ENCODE measurements at places on chromosomes 7 and 10. TPM values are rescaled to one million over a fixed set of nuclear protein-coding genes. Genes with fewer than 3 reads are reported as not detected.
A peak's percentile ranks its signal among the peaks of the same experiment; 100 is the strongest.

The INSIG1 gene
- 6.6 TPM for polyA plus RNA-seq

The SPDYE2B gene
- not detected for polyA plus RNA-seq

The ERVW-1 gene
- not detected for polyA plus RNA-seq

DNA sequence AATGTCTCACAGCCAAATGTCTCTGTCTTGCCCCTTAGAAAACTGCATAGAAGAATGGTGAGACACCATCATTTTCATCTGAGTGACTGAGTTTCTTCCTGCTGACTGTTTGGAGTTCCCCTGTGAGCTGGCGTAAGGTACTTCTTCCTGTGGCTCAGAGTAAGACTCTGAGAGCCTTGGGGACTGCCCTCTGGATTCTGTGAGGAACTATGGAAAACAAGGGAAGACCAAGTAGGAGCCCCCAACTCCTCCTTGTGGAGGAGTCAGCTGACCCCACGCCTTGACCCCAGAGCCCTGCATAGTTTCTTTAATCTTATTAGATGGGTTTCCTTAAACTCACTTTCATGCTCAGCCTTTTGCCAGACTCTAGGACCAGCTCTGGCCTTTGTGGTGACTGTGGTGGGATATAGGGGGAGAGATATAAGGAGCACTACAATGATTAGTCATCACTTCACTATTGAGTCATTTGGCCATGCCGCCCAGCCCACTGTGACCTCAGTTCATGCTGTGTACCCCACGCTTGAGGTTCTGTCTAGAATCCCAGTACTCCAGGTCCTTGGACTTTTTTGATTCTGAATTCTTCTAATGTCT, 51.8 kb upstream of the FAM133B start:
- peaks cover 50% of the 10 kb centered on the region for H3K4me1 ChIP-seq
- H3K27me3 ChIP-seq, result no peaks in the 10 kb centered on the region
- H3K4me3 ChIP-seq, result no peak overlapping the region
- H3K36me3 ChIP-seq, result peaks cover 18% of the 10 kb centered on the region
- no peak for DNase-seq

- H3K27ac ChIP-seq, result no peak within 1 kb of the TSS
- no peak within 1 kb of the TSS for H3K4me3 ChIP-seq
- H3K27me3 ChIP-seq, result no peaks in the 10 kb centered on the region
- H3K4me1 ChIP-seq, result no peaks in the 10 kb centered on the region
- DNase-seq, result peak; percentile 14
Measured at GRCh38 chr10:5196702-5197113, at the start of gene AKR1C4. Gene AKR1C4 (plus strand): TSS chr10:5196837. CDS start chr10:5196868, 31 bp downstream.

GRCh38 chr7:157907091-157907490, 570.3 kb downstream of the DNAJB6 start:
- no peaks in the 10 kb centered on the region for H3K36me3 ChIP-seq
- H3K4me1 ChIP-seq, result peaks cover 11% of the 10 kb centered on the region
- no peak overlapping the region for H3K4me3 ChIP-seq
- DNase-seq, result no peak

GRCh38 chr7:93955304-93955703, 33.8 kb downstream of the GNG11 start:
- no peak for DNase-seq
- H3K27ac ChIP-seq, result no peak overlapping the region
- H3K36me3 ChIP-seq, result no peaks in the 10 kb centered on the region
- no peak overlapping the region for H3K4me3 ChIP-seq
- no peaks in the 10 kb centered on the region for H3K27me3 ChIP-seq

- H3K27ac ChIP-seq, result peak overlapping the region; percentile 82
- DNase-seq, result peak; percentile 55
- no peaks in the 10 kb centered on the region for H3K27me3 ChIP-seq
- no peak overlapping the region for H3K4me3 ChIP-seq
- H3K36me3 ChIP-seq, result no peaks in the 10 kb centered on the region
- peaks cover 5% of the 10 kb centered on the region for H3K4me1 ChIP-seq
Measured at GRCh38 chr7:128215739-128216138, 25.3 kb upstream of the LEP start.

Data from SK-N-SH (cell line).